Stimulated activated naive B cell treated with anti-CD40 and anti-IgM and Interleukin-4, amounts not matched to agents 10 μg/mL and 1 μg/mL and 100 μg/mL, for 72 hours (primary cell): ENCODE measurements at places on chromosomes 6 and 20.

DNA sequence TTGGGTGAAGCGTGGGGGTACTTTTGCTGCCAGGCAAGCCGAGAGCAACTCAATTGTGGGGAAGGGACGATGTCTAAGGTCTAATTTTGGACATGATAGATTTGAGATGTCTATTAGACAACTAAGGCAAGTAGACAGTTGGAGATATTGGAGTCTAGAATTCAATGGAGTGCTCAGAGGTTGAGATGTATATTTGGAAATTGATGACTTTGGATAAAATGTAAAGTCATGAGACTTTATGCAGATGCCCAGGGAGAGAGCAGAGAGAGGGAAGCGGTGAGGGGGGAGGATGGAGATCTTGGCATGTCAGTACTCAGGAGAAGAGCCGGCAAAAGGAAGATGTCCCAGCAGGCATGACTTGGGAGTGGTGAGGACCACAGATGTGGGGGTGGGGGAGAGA is 6.9 kb downstream of the MYLK2 start:
- no peak for DNase-seq

DNA sequence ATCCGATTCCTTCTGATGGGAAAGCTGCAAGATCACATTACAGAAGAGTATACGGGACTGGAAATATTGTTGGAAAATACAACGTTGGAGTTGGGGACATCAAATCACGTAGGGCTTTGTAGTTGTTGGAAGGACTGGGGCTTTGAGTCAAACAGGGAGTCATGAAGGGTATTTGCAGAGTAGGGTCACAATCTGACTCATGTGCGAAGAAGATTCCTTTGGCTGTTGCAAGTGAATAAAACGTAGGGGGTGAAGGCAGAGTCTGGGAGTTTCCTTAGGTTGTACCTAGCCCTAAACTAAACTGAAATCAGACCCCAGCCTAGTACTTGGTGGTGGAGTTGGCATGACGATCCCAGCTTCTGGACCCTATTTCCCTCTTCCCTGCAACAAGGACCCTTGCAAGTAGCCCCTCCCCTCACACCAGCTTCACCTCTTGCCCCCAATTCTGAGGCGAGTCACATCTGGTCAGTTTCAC is 32.3 kb downstream of the SNX5 start:
- DNase-seq, result no peak

DNA sequence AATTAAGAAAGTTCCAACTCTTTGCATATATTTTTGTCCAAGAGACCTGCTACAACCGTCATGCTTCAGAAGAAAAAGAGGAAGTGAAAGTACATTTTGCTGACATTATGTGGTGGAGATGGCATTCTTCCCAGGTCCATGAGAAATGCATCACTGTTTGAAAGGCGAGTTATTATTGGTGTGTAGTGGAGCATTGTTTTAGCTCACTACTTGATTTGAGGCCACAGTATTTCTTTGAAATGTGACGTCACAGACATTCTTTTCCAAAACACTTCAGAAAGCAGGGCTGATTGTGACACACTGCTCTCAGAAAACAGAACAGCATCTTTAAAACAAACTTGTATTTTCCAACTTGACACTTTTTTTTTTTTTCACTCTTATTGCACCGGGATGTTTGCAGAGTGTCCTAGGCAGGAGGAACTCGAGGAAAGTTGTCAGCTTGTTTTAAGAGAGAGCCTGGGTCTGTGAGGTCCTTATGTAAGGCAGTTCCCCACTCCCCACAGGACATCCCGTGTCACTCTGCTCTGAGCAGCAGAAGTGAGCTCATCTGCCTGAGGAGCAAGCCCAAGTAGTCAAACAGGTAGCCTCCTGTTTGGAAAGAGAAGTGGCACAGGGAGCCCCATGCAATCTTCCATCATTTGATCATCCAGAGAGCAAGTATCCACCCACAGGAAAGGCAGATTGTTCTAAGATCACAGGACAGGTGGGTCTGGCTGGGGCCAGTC is 1.1 kb downstream of the SPTLC3 start:
- DNase-seq, result peak; percentile 46

DNA sequence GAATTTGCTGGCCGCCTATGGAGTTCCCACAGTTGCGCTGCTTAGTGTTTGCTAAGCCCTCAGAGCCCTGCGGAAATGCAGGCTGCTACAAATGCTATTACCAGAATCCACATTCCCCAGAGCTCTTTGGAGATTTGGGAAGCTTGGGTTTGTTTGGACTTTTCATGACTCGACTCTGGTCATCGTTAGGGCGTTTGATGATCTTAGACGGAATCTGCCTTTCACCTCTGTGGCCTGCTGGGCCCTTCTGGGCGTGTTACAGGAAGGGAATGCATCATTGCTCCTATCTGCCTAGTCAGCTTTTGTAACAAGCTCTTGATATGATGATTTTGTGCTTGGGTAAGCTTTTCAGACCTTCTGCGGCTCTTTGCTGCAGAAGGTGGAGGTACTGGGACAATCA is 50.8 kb downstream of the EYA2 start:
- no peak for DNase-seq

DNA sequence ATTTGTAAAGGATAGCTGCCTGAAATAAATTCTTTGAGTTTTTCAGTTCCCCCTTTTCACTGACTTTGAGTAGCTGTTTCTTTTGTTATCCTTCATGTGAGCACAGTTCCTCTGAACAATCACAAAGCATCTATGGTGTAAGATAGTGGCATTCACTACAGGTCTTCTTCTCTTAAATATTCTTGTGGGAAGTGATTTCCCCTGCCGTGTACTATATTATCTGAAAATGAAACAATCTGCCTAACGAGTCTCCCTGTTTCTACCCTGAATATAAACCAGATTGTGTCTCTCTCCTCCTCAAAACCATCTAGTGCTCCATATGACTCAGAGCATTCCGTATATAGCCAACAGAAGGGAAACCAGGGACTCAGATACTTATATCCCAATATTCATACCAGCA is 380.1 kb upstream of the SOX4 start:
- no peak for DNase-seq

GRCh38 chr6:146265056-146265455 is 236.2 kb downstream of the GRM1 start:
- no peak for DNase-seq

GRCh38 chr20:6866741-6867140 is 99.3 kb downstream of the BMP2 start:
- no peak for DNase-seq

- no peak for DNase-seq
Observed at GRCh38 chr6:163377561-163377960, 37.0 kb upstream of the QKI start.

- DNase-seq, result no peak
Observed at GRCh38 chr6:18101873-18102272, 20.6 kb downstream of the NHLRC1 start.

- no peak for DNase-seq
Observed at GRCh38 chr6:40390144-40390800, 196.9 kb downstream of the LRFN2 start.

DNA sequence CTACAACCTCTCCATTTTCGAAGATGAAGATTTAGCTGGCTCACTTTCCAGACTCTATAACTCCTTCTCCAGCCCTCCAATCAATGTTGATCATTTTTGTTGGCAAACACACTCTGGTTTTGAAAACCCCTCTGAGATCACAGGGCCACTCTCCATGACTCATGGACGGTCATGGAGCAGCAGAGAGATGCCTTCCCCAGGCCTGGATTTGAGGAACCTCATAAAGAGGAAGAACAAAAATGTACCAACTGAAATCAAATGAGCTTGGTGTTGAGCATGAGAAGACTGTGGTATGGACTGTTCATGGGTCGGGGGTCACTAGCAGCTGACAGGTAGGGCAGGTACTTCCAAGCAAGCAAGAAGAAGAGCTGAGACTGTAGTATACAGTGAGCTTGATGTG is 112.8 kb upstream of the INSM1 start:
- no peak for DNase-seq

DNA sequence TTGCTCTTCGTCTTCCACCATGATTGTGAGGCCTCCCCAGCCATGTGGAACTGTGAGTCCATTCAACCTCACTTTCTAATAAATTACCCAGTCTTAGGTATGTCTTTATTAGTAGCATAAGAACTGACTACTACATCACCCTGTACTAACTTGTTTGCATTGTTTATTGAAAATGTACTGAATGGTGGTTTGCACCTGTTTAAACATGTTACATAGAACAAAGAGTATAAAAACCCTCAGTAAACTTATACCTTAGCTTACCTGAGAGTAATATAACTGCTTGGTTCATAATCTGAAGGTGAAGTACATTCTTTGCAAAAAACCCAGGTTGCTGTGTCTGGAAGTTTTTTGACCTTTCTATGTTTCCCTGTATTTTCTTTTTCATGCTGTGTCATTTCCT is 777.8 kb downstream of the TBC1D32 start:
- no peak for DNase-seq

DNA sequence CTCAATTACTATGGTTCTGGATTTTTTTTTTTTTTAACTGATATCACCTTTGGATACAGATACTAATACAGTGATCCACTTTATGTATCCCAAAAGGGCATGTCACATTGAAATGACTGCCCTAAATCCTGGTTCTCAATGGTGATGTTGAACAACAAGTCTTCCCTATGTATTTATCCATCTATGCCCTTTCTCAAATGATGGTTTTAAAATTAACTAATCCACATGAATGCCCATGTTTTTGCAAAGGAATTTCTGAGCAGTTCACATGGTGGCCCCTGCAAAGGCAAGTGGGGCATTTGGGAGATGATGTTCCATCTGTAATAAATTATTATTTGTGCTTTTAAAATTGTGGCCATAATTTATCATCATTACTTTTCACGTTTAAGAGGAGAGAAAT is 2.7 kb downstream of the ADGRB3 start:
- DNase-seq, result no peak

GRCh38 chr6:47161176-47161687 is 119.1 kb upstream of the ADGRF1 start:
- no peak for DNase-seq

- DNase-seq, result no peak
Observed at GRCh38 chr6:79435746-79436145, 101.5 kb downstream of the LCA5 start.

DNA sequence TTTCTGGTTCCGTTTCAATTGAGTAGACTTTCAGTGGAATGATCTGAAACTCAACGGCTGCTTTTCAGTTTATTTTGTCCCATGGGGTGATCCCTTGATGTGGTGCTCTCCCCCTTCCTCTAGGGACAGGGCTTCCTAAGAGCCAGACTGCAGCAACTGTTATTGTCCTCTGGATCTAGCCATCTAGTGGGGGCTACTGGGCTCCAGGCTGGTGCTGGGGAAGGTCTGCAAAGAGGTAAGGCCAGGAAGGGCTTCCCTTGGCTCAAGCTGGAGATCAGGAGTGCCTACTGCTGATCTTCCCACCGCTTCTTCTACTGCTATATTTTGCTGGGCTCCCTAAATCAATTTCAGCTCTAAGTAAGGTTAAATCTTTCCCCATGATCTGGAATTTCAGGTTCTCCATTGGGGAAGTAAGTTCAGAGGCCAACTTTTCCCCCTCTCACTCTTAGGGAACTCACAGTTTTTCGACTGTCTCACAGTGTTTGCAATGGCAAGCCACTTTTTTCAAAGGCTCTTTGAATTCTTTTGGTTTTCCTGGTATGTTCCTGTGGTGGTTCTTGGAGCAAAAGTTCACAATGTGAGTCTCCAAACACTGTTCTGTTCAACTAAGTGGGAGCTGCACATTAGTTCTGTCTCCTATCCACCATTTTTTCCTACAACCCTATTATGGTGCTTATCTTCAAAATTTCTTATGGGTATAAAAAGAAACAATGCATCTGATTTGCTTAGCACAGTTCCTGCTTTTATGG is 286.2 kb upstream of the EXOC2 start:
- no peak for DNase-seq

- no peak for DNase-seq
Observed at GRCh38 chr6:57173056-57173885, 1.1 kb downstream of the BAG2 start.

DNA sequence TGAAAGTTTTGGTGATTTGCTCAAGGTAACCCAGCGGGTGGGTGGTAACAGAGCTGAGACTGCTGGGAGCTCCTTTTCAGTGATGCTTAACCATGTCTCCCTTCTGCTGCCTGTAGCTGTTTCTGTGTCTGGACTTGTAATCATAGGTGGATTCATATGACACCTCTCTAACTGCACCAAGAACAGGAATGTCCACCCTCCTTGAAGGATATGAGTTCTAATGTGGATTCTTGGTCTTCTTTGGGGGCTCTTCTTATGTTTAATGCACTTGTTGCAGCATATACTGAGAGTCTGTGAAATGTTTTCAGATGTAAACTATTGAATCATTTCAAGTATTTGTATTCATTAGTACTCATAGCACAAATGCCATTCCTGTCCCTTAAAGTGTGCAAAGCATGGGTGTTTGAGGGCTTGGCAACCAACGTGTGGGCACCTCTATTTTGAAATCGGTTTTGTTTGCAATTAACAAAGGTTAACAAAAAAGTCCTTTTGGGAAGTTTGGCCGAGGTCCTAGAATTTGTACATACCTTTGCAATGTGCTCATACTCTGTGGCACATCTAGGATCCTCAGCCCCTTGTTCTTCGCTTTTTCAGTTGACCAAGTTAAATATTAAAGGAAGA is 138.0 kb downstream of the SOX4 start:
- DNase-seq, result no peak

DNA sequence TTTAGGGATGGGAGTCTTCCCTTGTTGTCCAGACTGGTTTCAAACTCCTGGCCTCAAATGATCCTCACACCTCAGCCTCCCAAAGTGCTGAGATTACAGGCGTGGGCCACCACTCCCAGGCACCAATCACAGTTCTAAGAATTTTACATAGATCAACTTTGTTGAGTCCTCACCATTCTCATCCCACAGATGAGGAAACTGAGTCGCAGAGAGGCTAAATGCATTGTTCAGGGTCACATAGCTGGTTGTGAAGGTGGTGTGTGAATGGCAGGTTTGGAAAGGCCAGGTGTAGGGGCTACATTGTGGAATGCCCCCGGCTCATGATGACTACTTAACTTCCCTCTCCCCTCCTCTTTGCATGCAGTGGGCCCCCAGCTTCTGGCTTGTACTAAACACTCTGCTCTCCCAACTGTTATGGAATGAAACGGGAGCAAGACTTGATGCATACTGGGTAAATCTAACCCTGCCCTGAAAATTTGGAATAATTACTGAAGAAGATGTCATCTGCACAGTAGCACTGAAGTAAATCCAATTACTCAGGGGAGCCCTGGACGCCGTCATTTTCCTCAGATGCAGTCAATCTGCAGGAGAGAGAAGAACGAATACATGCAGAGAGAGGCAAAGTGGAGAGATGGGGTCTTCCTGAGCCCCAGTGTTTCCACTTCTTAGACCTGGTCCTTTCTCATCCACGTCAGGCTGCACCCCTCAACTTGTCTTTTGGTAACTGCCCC is 102.3 kb upstream of the ZNF217 start:
- no peak for DNase-seq

DNA sequence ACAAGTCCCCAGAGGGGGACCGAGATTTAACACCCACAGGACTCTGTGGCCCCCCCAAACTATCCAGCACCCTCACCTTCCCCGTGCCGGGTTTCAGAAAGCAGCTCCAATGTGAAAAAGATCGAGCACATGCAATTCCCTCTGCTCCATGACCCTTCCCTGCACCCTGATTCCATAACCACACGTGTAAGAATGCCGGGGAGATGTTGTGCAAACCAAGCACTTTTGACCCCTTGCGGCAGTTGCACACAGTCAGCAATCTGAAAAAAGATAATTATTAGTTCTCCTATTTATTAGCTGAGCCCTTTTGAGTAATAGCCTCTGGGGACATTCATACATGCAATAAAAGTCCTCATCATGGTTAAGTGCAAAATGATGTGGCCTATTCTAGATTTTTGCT is 13.0 kb downstream of the FOXQ1 start:
- no peak for DNase-seq
